ENCODE measurements at places on chromosomes 11 and 22.

DNA sequence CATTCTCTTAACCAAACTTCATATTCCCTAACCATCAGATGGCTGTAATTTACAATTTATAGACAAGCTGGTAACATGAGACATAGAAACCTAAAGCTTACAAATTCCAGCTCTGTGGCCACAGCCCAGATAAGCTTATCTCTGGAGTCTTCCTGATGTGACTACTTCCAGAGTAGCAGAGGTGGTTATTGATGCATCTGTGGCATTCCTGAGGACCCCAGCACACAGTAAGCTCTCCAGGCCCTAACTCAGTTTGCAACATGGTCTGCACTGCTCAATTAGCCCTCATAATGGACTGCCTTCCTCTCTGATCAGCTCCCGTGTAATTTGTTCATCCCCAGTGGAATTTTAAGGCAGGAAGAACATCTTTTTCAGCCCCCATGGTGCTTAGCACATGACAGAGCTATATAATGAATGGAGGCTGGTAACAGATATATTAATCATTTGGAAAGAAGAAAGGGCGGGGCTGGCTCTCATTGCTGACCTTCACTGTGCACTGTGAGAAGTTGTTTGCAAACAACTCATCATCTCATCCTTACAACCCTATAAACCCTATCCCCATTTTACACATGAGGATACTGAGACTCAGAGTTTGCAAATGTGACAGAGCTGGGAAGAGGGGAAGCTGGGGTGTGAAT, 30.1 kb upstream of the KCNJ11 start:
- DNase-seq, result no peak

DNA sequence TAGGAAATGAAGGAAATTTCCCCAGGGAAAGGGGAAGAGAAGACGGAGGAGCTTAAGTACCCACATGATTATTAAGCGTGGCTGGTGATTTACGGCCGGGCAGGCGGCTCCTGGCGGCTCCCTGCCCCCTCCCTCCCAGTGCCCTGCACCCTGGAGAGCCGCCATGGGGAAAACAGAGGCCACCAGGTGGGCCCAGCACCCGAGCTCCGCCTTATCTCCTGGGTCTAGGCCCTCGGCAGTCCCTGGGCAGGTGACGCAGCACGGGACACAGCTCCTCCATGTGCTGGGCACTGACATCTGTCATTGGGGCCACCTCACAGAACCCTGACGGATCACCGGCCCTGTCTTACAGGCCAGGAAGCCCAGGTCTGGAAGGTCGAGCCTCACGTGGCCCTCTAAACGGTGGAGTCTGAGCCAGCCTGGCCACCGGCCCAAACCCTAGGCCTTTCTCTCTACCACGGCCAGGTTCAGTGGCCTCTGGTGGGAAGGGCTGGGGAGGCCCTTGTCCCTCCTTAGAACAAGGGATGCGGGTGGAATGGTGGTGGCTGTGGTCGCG, 60.2 kb upstream of the PPARA start:
- no peak for DNase-seq

- no peak for DNase-seq
Measured at GRCh38 chr11:116579031-116579653, 193.6 kb downstream of the BUD13 start.

- no peak for DNase-seq
Measured at GRCh38 chr22:49266561-49267519, 560.8 kb downstream of the BRD1 start.

DNA sequence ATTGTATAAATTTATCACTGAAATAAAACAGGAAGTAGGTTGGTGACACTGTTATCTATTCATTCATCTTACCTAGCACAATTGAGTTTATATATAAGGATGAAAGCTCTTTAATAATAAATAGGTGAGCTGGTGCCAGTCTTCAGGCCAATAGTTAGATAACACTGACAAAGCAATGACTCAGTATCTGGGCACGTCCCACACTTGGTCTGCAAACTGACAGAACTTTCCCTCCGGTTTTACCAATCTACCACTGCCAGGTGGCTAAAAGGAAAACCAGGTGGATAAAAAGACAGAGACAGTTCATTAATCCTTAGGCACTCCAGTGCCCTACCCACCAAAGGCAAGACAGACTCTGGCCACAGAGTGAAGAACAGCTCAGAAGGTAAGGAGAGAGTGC, 17.6 kb downstream of the DDB1 start:
- no peak for DNase-seq

- peak; percentile 14 for DNase-seq
Measured at GRCh38 chr11:93784935-93785360, 866 bp downstream of the MED17 start.

GRCh38 chr11:13104619-13105236, 95.6 kb downstream of the RASSF10 start:
- DNase-seq, result peak; percentile 21

DNA sequence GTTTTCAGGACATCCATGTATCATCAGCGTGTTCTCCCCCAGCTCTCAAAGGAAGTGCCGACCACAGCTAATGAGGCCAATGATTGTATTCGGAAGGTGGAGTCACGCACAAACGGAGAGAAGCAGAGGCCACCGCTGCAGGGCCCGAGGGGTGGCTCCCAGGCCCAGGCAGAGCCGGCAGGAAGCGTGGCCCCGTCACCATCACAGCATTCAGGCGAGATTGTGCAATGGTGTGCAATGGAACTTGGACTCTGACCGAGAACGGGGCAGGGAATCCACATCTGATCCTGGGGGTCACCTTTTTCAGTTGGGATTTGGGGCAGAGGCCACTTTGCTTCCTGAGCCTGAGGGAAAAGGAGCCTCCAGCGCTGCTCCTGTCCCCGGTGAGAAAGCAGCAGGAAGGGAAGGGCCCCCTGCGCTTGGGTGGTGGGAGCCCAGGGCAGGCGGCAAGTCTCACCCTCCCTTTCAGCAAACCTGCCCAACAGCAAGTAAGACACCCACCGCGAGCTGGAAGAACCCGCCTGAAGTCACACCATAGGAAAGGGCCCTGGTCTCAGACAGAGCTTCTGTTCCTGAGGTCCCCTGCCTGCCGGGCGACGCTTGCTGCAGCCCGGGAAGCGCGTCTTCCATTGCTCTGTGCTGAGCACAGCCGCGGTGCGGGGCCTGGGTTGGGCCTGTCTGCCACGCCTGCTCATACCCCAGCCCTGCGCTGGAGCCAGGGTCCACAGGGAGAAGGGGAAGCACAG, 1430.7 kb downstream of the BRD1 start:
- DNase-seq, result no peak

DNA sequence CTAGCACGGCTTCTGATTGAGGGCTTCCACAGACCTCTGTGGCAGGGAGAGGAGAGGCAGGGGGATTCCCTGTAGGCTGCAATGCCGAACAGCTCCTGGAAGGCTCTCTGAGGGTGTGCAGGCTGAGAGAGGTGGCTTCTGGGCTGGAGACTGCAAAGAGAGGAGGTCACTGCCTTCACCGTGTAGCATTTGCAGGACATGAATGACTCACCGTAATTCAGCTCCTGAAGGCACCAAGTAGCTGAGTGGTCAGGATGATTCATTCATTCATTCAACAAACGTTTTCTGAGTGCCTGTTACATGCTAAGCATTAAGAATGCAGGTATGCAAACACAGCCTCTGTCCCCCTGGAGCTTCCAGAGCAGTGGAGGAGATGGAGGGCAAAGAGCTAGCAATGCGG, 18.0 kb upstream of the EIF3D start:
- DNase-seq, result no peak

Measured in NCI-H2227 treated with DMSO at 0.1 percent for 48 hours (cell line).